ENCODE measurements at places on chromosomes 2 and 18.
A peak's percentile ranks its signal among the peaks of the same experiment; 100 is the strongest.

DNA sequence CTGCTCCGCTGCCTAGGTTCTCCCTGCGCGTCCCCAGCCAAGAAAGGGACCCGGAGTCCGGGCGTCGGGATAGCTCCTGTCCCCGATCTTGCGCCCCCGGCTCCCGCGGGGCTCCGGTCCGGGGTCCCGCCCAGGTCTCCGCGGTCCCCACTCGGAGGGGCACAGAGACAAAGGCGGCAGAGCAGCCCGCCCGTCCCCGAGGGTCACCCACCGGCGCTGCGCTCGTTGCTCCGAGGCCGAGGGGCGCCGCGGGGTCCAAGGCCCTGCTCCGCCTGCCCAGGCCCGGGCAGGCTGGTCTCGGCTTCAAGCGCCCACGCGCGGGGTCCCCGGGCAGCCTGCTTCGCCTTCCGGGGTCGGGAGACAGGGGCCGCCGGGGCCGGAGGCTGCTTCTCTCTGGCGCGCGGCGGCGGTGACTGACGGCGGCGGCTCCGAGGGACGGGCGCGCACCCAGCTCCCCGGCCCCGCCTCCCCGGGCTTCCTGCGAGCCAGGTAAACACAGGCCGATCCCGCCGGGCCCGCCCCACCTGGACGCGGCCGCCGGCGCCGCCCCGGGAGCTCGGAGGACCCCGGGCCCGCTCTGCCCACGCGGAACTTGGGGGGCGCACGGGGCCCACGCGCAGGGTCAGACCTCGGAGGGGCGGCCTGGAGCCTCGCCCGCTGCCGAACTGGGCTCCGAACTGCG is at the start of gene MBP:
Gene MBP (minus strand): TSS at position 415 of the 682 bp plus-strand sequence. CDS start 27,522 bp downstream, outside the sequence.
- DNase-seq = no peak

DNA sequence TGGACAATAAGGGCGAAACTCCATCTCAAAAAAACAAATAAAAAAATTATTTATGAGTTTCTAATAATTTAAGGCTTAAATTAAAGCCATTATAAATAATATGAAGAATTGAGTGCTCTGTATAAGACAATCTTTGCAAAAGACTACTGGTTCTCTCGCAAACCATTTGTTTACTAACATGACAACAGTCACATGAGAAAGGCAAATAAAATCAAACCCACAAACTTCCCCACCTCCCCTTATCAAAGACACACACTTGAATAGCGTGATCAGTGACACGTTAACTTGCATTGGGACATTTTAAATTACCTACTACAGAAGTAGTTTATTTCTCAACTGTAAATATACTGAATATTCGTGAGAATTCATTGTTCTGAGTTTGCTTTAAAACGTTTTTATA is 21.1 kb downstream of the RAB1A start:
- DNase-seq = no peak

GRCh38 chr2:223771475-223771874 is 65.9 kb downstream of the AP1S3 start:
- DNase-seq = no peak

DNA sequence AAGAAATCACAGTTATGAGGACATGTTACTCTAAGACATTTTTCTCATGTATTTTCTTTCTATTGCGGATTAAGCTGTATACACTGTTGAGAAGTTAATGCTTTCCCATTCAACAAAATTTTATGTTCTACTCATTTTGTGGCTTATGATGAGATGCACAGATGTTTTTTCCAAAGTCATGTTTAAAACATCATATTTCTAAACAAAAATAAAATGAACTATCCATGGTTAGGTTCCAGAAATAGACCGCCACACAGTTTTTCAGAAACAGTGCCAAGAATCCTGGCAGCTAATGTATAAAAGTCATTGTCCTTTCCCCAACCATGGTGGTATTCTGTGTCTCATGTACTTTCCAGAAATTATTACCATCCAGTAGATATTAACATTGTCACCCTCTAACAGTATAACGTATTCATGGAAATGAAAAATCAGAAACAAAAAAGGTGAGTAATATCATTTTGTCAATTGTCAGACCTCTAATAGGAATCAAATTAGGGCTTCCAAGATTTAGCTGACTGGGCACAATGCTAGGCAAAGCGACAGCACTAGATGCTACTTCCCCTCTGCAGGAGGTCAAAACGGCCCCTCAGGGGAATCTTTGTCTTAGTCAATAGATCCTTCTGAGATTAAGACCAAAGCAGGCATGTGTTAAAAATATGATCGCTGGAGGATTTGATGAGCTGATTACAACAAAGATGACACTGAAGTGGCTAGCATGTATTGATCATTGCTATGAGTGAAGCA is 54.4 kb upstream of the ZNF397 start:
- DNase-seq = no peak

- no peak for DNase-seq
These were observed 83.4 kb upstream of the B3GNT7 start for GRCh38 chr2:231312066-231312465.

DNA sequence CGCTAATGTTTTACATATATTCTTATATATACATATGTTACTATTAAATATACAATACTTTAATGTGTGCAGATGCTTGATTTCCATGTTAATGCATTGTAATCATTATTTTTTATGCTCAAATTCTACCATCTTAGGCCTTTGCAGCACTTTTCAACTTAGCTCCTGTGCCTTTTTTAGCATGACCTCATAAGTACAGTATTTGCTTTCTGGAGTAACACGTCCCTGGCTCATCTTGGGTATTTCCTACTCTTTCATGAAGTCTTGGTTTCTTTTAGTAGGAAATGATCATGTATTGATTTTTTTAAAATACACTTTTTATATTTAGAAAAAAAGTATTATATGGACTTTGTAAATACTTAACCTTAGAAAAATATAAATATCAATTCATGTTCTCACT is 36.5 kb downstream of the CAB39 start:
- no peak for DNase-seq

GRCh38 chr2:128573116-128573515 is 254.4 kb upstream of the HS6ST1 start:
- no peak for DNase-seq

- DNase-seq = no peak
These were observed 132.6 kb downstream of the VWC2L start for GRCh38 chr2:214543386-214543955.

DNA sequence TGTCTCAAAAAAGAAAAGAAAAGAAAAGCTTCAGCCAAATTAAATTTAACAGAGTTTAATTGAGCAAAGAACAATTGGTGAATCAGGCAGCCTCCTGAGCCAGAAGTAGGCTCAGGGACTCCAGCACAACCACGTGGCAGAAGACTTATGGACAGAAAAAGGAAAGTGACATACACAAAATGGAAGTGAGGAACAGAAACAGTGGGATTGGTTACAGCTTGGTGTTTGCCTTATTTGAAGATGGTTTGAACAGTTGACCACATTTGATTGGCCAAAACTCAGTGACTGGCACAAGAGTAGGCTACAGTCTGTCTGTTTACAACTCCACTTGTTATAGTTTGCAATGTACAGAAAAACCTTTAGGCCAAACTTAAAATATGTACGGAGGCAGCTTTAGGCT is 83.1 kb downstream of the SOCS6 start:
- DNase-seq = no peak

- DNase-seq = no peak
These were observed 121.5 kb downstream of the WDSUB1 start for GRCh38 chr2:159165048-159165447.

- DNase-seq = no peak
These were observed 43.0 kb downstream of the EFEMP1 start for GRCh38 chr2:55880416-55881143.

- DNase-seq = no peak
These were observed 19.0 kb downstream of the DIPK1C start for GRCh38 chr18:74438091-74438490.

DNA sequence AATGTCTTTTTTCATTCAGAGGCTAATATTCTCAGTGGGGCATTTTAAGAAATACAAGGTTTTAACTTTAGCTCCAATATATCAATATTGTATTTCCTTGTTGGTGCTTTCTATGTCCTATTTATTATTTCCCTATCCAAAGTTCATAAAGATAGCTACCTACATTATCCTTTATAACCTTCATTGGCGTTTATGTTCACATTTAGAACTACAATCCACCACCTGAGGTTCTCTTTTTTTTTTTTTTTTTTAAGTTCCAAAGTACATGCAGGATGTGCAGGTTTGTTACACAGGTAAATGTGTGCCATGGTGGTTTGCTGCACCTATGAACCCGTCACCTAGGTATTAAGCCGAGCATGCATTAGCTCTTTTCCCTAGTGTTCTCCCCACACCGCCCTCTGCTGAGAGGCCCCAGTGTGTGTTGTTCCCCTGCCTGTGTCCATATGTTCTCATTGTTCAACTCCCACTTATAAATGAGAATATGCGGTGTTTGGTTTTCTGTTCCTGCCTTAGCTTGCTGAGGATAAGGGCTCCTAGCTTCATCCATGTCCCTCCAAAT is 694.6 kb downstream of the SUCLG1 start:
- no peak for DNase-seq

DNA sequence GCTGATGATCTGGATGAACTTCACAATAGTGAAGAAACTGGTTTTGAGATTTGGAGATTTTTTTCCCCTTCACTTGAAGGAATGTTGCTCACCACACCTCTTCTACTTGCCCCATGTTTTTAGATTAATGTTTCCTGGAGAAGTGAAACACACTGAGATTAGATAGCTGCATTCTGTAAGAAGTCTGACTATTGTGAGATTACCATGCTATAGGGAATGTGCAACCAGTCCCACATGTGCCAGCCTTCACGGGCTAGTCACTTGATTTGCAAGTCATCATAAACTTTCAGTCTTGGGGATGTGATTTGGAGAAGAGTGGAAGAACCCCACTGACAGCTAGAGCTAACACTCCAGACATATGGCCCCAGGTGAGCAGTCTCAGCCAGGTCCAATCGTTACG is 7.4 kb upstream of the CCNYL1 start:
- no peak for DNase-seq

DNA sequence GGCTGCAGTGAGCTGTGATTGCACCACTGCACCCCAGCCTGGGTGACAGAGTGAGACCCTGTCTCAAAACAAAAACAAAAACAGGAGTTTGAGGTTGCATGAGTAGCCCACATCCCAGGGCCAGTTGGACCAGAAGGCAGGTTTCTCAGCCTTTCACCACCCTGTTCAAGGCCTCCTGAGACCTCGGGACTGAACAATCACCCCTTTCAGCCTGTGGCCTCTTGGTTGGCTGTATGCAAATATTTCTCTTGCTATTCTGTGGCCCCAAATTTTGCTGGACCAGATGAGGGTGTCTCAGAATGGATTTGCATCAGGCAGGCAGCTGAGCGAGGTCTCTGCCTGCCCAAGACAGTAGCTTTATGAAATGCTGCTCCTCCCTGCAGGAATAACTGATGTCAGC is 56.9 kb downstream of the DPYSL5 start:
- no peak for DNase-seq

GRCh38 chr2:125037135-125037653 is 1012.1 kb downstream of the CNTNAP5 start:
- DNase-seq = no peak

DNA sequence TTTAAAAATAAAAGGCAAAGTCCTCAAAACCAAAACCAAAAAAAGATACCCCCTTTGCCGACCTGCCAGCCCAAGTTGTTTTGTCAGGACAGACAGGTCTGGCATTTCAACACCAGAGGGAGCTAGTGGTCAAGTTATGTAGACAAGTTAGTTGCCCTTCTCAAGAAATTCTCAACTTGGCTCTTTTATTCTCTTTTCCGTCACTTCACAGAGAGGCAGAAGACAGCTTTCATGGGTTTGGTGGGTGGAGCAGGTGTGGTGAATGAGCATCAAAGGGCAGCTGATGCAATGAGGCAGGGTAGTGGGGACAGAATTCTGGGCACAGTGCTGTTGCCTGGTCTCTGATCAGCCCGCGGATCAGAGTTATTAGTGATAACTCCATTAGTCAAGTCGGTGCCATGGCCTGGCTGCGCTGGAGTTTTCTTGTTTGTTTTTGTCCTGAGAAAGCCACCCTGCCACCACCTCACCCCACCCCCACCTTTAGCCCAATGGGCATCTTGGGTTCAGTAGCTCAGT is 303.7 kb upstream of the EPAS1 start:
- DNase-seq = no peak

DNA sequence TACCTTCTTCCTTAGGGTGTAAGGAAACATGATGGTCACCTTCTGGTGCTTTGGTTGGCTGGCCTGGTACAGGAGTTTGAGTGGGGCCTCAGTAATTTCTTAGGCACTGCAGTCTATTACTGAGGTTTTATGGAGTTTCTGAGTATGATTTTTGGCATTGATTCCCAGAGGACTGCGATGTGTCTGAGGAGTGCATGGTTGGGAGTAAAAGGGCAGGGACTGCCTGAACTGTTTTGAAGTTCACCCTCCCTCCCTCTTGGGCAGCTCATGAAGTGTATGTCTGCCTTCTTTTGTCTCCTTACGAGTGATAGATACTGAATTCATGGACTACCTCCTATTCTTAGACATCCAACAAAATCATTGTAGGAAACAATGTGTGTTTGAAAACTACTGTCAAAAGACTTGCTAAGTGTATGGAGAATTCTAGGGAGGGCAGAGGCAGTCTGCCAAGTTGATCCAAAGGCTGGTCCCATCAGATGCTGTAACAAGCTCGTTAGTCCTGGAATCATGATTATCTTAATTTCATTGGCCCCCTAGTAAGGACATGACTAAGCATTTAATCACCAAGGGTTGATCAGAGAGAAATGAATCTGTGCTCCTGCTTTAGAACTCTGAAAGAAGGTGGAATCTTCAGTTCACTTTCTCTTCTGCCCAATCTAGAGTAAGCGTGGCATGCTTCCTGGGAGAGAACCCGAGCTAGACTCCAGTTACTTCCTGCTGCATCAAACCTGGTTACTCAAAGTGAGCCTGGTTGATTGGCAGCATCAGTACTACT is 26.5 kb downstream of the LYPD6B start:
- DNase-seq = no peak

DNA sequence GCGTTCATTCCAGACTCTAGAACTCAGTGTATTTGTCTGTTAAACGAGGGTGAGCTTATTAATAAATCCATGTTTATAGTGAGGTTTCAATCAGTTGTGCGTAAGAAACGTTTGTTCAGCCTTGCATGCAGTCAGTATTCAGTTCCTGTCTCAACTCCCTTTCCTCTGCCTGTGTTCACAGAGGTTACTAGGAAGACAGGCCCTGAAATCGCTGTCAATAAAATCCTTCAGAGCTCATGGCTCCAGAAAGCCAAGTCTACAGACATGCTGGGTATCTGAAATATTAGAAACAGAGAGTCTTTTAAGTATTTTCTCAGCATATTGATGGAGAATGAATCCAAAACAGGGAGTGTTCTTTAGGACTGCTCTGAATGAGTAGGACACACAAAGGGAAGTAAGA is 75.4 kb downstream of the KLF7 start:
- DNase-seq = no peak

DNA sequence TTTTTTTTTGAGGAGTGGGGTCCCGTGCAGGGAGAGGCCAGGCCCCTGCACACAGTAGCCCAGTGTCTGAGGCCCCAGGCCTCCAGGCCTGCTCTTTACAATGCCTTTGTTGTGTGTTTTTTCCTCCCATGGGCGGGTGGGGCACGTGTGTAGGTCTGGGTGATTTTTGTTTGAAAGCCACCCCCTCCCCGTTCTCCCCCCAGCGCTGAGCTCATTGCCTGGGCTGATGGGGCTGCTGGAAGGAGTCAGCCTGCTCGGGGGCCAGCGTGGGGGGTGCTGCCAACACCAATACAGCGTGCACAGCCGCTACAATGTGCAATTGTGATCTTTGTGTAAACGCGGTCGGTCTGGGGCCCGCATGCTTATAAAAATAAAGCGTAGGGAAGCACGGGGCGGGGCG is 142.7 kb downstream of the DYSF start:
- peak; percentile 93 for DNase-seq

All from dorsolateral prefrontal cortex (tissue), 122 donors.